ENCODE measurements at places on chromosomes 1 and 21. TPM values are rescaled to one million over a fixed set of nuclear protein-coding genes. Genes with fewer than 3 reads are reported as not detected.

TMPRSS15 gene
- total RNA-seq: not detected

DNA sequence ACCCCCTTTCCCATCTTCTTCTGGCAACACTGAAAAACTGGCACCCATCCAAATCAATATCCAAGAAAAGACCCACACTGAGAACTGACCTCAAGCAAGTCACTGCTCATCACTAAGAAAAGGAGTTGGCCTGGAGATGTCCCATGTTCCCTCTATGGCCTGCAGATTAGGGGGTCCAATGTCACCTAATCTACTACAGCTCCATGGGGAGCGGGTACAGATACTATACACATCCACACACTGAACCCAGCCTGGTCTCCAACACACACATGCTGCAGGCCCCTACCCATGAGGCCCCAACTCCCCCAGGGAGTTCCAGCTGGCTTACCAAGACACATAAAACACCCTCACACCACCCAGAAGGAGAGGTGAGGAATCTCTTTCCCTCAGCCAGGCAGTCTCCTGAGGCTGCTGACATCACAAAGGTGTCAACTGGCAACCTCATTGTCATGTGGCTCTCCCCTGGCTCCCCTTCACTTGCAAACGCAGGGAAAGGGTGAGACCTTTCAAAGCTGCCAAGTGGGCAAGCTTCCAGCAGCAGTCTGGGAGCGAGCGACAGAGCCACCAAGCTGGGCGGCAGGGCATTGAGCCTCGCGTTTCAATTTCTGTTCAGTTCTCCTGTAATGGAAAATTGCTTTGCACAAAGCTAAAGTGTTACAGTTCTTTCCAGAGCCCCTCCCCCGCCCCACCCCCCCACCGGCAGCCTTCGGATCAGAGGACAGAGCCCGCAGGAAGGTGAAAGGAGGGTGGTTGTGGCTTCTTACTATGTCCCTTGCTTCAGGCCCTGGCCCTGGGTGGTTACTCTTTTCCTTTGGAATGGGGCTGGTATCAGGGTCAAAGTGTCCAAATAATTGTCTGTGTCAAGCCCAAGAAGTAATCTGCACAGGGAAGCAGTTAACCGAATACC lies at the start of gene LRRC52:
Gene LRRC52, plus strand, starts transcription at position 469 of the 907 bp plus-strand sequence. Its CDS starts 297 bp downstream, at position 766.
- DNase-seq: no peak

DNA sequence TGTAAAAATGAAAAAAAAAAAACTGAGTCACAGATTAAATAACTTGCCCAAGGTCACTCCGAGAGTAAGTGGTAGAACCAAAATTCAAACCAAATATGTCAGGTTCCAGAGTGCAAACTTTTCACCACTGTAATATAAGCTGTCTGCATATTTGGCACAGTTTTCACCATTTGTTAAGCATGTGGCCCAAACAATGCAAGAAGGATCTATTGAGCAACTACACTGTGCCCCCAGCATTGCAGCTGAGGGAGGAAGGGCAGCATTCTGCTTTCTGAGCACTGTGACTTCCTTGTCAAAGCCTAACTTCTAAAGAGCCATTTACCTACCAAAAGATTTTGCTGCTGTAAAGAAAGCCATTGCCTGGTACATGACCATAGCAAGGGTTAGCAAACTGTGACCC lies 133.4 kb downstream of the SYT2 start:
- no peak for DNase-seq

- DNase-seq: no peak
Measured at GRCh38 chr21:36626791-36627190, 72.1 kb upstream of the SIM2 start.

CD52 gene
- total RNA-seq: 608 TPM

- no peak for DNase-seq
Measured at GRCh38 chr1:24754229-24754628, 9.0 kb downstream of the CLIC4 start.

FNDC5 gene
- not detected for total RNA-seq

- DNase-seq: no peak
Measured at GRCh38 chr1:115400426-115400825, 62.4 kb upstream of the NGF start.

- DNase-seq: no peak
Measured at GRCh38 chr1:200437556-200438203, 27.8 kb upstream of the ZNF281 start.

DNA sequence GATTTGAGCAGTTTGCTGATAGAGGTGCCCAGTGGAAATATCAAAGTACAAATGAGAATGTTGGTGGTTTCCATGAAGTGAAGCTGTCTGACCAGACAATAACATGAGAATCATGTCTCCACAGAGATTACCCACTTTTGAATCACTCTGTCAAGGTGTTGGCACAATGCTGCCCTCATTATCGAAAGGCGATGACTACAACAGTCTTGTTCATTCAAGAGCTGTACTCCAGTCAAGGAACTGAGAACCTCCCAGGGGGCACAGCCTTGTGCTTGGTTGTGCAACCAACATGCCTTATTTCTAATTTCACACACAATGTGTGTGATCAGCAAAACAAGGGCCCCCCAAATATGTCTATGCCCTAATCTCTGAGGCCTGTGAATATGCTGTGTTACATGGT lies 35.7 kb downstream of the ETS2 start:
- DNase-seq: no peak

DNA sequence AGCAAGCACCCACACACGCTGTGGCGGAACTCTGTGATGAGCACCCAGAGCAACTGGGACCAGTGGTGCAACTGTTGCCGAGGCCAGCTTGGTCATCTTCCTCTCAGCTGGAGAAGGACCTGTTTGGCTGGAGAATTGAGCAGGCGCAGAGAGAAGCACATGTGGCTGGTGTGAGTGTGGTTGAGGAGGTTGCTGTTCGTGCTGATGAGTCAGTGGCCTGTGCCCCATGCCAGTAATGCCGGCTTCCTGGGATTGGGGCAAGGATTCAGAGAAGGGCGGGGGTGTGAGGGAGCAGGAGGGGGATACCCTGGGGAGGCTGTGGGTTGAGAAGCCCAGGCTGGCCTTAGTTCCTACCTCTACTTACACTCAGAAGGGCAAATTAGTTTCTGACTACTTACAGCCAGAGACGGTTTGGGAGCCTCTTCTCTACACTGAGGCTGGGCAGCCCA lies 57.5 kb upstream of the EPS8L3 start:
- DNase-seq: no peak

GRCh38 chr1:63662056-63662836 lies 69.0 kb downstream of the PGM1 start:
- DNase-seq: no peak

DNA sequence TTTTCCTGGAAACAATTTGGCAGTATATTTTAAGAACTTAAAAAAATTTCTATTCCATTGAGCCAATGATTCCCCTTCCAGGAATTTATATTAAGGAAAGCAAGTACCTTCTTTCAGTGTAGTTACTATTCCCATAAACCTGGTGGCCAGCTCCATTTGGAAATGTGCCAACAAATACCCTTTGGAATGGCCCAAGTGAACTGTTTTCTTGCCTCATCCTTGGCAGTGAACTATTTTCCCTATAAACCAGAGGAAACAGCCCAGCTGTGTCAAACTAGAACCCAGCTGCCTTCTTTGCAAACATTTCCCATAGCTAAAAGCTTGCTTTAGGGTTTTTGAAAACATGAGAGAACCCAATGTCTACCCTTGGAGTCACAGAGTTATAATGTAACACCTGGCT lies 496.9 kb downstream of the NEGR1 start:
- DNase-seq: no peak

KCNJ6 gene
- total RNA-seq: not detected

- no peak for DNase-seq
Measured at GRCh38 chr1:86150553-86151055, 6.0 kb downstream of the COL24A1 start.

- no peak for DNase-seq
Measured at GRCh38 chr21:14690886-14691285, 144.8 kb upstream of the SAMSN1 start.

DNA sequence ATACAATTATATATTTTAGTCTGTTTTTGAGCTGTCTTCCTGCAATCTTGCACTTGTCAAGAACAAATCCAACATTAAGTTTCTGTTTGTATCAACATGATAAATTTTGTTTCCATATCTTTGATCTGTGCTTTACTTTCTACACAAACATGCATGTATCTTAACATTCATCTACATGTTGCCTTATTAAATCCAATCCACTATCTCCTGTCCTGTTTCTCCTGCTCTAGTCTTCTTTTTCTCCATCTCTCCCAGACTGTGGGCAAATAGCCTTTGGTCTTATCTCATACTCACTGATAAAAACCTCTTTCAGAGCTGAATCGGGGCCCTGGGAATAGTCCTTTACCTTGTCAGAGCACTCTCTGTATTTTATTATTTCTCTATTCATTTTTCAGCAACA lies 101.3 kb downstream of the PLPPR4 start:
- no peak for DNase-seq

GNAT2 gene
- not detected for total RNA-seq

DNA sequence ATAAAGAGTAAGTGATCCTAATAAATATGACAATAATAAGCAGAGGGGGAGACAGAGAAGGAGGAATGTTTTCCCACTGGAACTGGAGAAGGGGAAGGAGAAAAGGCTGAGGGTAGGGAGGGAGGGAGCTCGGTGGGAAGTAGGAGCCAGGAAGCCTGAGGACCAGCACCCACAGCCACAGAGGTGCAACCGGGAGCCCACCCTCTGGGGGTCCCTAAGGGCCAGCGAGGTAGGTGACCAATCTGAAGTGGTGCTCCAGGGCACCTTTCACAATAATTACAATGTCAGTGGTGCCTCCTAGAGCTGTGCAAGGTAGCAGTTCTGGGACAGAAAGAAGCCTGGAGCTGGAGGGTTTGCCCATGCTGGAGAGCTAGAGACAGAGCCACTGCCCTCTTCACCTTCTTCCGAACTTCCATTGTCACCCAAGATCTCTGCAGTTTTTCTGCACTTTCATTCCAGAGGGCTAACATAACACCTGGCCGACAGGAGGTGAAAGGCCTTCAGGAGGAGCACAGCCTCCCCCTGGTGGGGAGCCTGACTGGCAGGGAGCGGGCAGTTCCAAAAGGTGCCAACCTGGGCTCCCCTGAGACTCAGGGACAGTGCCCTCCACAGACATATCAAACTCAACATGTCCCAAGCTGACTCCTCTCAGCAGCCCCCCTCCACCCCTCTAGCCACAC lies 4.1 kb upstream of the AHCYL1 start:
- DNase-seq: peak; percentile 26

DNA sequence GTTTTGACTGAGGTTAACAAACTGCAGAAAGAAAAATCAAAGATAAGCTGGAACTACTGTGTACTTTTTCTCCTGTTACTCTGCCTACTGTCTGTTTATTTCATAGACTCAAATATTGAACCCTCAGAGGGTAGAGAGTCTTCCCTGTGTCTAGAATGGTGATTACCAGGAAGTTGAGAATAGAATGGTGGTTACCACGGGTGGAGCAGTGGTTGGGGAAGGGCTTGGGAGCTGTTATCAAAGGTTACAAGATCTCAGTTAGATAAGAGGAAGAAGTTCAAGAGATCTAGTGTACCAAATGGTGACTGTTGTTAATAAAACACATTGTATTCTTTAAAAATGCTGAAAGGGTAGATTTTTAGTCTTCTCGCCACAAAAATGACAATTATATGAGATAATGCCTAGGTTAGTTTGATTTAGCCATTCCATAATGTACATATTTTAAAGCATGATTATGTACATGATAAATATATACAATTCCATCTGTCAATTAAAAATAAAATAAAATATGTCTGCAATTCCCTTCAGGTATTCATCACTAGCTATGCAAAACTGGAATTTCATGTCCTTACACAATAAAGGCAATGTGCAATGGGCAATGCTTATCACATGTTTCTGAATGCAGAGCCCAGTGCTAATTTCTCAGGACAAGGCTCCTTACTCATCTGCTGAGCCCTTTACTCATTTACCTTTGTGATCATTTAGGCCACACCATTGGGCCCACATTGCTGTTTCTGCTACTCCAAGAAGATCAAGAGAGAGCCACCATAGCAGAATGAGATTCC lies 474.3 kb upstream of the CAMK1G start:
- DNase-seq: no peak

GRCh38 chr1:7375329-7375728 lies 395.8 kb upstream of the VAMP3 start:
- DNase-seq: no peak

CRNN gene
- total RNA-seq: not detected

PRELP gene
- not detected for total RNA-seq

- no peak for DNase-seq
Measured at GRCh38 chr1:153608742-153609584, 4.0 kb downstream of the S100A16 start.

NENF gene
- total RNA-seq: 22.4 TPM

DNA sequence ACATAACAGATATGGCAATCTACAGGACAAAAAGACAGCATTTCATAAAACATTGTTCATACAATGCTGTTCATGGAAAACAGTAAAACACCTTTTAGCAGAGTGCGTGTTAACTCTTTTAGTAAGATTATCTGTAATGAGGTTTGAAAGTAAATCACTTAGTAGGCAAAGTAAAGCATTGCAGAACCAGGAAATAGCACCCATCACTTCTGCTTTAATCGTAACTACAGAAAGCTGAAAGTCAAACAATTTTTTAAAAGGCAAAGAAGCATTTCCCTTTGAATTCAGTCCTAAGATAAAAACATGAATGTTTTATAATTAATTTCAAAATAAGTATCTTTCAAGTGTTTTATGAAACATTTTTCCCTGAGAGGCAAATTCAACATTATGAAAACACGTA lies 63.3 kb upstream of the RNF11 start:
- no peak for DNase-seq

DNA sequence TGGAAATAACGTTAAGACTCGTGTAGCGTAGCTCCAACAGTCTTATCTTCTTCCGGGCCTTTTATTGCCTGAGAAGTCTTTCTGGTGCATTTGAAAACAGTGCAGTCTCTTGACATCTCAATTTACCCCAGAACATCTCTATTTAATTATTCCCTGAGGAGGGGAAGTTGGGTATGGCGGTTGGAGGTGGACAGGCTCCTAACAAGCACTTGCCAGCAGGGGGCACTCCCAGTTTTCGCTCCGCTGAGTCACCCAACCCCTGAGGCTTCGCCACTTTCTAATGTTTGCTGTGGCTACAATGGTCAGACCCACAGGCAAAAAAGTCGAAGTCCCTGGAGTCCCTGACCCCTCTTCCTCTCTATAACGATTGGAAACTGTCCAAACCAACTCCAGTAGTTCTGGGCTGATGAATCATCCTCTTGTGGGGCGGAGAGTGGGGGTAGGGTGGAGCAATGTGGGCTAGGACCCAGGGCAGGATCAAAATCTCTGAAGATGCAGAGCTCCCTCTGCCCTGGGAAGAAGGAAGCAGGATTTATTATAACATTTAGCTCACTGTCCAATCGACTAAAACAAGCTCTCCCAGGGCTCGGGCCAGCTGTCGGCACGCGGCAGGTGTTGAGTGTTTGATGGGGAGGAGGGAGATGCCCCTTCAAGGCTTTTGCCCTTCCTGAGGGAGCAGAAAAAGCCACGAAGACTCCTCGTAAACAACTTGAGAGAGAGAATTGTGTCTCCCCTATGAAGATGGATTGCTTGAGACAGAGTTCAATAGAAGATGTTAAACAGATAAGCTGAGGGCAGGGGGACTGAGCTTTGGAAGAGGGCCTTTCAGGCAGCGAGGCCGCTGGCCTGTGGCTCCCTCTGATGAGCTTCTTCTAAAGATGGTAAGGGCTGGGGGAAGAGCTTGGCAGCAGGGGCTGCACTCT lies 85.7 kb downstream of the BRINP2 start:
- no peak for DNase-seq

GRCh38 chr1:100045206-100045605 lies 75.4 kb downstream of the SLC35A3 start:
- no peak for DNase-seq

- no peak for DNase-seq
Measured at GRCh38 chr1:198677871-198678270, 39.0 kb downstream of the PTPRC start.

All from CD4-positive, alpha-beta T cell (primary cell).